ENCODE measurements at places on chromosomes 16 and 17. TPM values are rescaled to one million over a fixed set of nuclear protein-coding genes. Genes with fewer than 3 reads are reported as not detected.
A peak's percentile ranks its signal among the peaks of the same experiment; 100 is the strongest.

GRCh38 chr16:5025171-5025632 lies 8.5 kb downstream of the NAGPA start:
- no peaks in the 10 kb centered on the region for H3K36me3 ChIP-seq
- no peak overlapping the region for H3K4me3 ChIP-seq
- DNase-seq, result no peak
- no peaks in the 10 kb centered on the region for H3K4me1 ChIP-seq
- no peak overlapping the region for H3K27ac ChIP-seq

GRCh38 chr16:56988948-56989945 lies at the start of gene NLRC5:
TSS of gene NLRC5 (plus strand) at chr16:56989557. CDS start at chr16:57020713, 31,156 bp downstream.
- H3K27ac ChIP-seq, result peak within 1 kb of the TSS; percentile 62
- H3K4me1 ChIP-seq, result peaks cover 38% of the 10 kb centered on the region
- no peaks in the 10 kb centered on the region for H3K36me3 ChIP-seq
- H3K27me3 ChIP-seq, result no peaks in the 10 kb centered on the region
- DNase-seq, result peak; percentile 65

The MYLK3 gene
- 0.82 TPM for total RNA-seq

DNA sequence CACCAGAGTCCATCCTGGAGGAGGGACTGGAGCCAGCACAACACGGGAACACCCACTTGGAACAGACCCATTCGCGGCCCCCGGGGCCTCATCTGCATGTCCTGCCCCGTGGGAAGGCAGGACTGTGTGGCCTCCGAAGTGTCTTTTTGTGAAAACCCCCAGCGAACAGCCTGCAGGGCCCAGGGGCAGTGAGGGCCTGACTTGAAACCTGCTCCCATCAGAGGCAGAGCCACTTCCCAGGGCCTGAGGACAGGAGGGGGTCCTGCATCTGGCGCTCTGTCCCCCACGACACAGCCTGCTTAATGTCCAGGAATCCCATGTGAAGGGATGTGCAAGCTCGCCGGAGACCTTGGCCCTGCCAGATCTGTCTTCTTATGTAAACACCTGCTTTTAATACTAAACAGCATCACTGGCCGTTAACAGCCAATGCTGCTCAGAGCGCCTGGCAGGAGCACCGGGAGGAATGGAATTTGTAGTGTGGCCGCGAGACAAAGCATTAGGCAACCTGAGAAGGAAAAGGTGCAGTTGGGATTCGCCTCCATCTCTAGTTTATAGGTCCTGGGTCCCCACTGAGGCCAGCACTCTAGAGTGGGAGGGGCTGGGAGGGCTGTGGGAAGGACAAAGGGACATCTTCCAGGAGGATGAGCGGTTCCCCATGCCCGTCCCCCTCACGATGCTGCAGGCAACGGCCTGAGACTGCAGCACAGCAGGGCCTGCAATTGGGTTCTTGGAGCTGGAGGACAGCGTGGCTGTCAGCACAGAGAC lies 9.6 kb upstream of the EVPL start:
- no peak overlapping the region for H3K4me3 ChIP-seq
- H3K36me3 ChIP-seq, result peaks cover 39% of the 10 kb centered on the region
- no peak overlapping the region for H3K27ac ChIP-seq
- H3K27me3 ChIP-seq, result no peaks in the 10 kb centered on the region

The TMC5 gene
- 0.11 TPM for total RNA-seq

- H3K27ac ChIP-seq, result no peak overlapping the region
- no peaks in the 10 kb centered on the region for H3K27me3 ChIP-seq
- no peak overlapping the region for H3K4me3 ChIP-seq
- peaks cover 19% of the 10 kb centered on the region for H3K36me3 ChIP-seq
Observed at GRCh38 chr16:19507867-19508266, 14.0 kb downstream of the GDE1 start.

The SHISA6 gene
- total RNA-seq, result not detected

GRCh38 chr16:58999762-59000161 lies 265.6 kb upstream of the GOT2 start:
- no peak overlapping the region for H3K27ac ChIP-seq
- no peak for DNase-seq
- H3K4me3 ChIP-seq, result no peak overlapping the region
- no peaks in the 10 kb centered on the region for H3K4me1 ChIP-seq

GRCh38 chr17:66713533-66714042 lies 121.3 kb upstream of the CACNG5 start:
- H3K4me1 ChIP-seq, result no peaks in the 10 kb centered on the region
- no peaks in the 10 kb centered on the region for H3K27me3 ChIP-seq
- H3K36me3 ChIP-seq, result no peaks in the 10 kb centered on the region

The PER1 gene
- 18.1 TPM for total RNA-seq

DNA sequence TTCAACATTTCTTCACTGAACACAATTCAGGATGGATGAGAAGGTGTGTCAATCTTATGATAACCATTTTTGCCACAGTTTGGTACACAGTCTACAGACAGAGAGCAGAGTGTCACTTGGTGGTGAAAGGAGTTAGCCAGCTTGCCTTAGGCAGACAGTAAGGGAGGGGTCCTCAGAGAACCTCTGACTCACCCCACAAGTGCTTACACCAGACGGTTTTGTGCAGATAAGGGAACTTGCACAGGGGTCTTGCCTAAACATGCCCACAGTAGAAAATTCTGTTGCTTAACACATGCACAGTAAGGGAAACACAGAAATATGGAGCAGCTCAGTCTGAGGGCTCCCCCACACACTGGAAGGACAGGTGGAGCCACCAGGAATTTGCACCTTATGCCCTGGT lies 204.5 kb upstream of the CDH8 start:
- peak; percentile 16 for DNase-seq
- H3K36me3 ChIP-seq, result no peaks in the 10 kb centered on the region
- no peaks in the 10 kb centered on the region for H3K4me1 ChIP-seq
- H3K27me3 ChIP-seq, result no peaks in the 10 kb centered on the region
- no peak overlapping the region for H3K27ac ChIP-seq
- no peak overlapping the region for H3K4me3 ChIP-seq

All from astrocyte (in vitro differentiated cells and primary cell).